ENCODE measurements at places on chromosomes 6 and 20. TPM values are rescaled to one million over a fixed set of nuclear protein-coding genes. Genes with fewer than 3 reads are reported as not detected.

DNA sequence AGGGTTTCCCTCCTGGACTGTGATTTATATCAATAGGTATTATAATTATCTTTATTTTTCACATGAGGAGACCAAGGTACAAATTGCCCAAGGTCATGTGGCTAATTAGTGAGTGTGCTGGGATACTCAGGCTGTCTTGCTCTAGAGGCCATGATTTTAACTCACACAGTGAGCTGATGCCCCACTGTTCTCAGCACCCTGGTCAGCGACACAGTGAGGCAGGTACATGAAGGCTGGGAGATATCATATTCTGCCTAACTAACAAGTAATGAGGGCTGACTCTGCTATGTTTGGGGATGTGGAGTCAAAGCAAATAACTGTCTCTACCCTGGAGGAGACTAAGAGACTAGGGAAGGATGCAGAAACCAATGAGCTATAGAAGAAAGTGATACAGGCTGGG, 501.1 kb downstream of the PTPRT start:
- no peak for DNase-seq

GRCh38 chr20:4770026-4770425, 48.3 kb downstream of the PRND start:
- DNase-seq = no peak

FABP7 gene
- polyA plus RNA-seq = 14.5 TPM

- no peak for DNase-seq
Observed at GRCh38 chr6:155125906-155126305, 130.8 kb downstream of the TIAM2 start.

GSTA3 gene
- polyA plus RNA-seq = not detected

Measured in GM23338 (cell line).